ENCODE measurements at places on chromosomes 5 and 9. TPM values are rescaled to one million over a fixed set of nuclear protein-coding genes. Genes with fewer than 3 reads are reported as not detected.
A peak's percentile ranks its signal among the peaks of the same experiment; 100 is the strongest.

GRCh38 chr5:173075137-173075843 is 19.1 kb downstream of the CREBRF start:
- DNase-seq = no peak

The SPINK4 gene
- not detected for total RNA-seq

The WDR31 gene
- 3.0 TPM for total RNA-seq

DNA sequence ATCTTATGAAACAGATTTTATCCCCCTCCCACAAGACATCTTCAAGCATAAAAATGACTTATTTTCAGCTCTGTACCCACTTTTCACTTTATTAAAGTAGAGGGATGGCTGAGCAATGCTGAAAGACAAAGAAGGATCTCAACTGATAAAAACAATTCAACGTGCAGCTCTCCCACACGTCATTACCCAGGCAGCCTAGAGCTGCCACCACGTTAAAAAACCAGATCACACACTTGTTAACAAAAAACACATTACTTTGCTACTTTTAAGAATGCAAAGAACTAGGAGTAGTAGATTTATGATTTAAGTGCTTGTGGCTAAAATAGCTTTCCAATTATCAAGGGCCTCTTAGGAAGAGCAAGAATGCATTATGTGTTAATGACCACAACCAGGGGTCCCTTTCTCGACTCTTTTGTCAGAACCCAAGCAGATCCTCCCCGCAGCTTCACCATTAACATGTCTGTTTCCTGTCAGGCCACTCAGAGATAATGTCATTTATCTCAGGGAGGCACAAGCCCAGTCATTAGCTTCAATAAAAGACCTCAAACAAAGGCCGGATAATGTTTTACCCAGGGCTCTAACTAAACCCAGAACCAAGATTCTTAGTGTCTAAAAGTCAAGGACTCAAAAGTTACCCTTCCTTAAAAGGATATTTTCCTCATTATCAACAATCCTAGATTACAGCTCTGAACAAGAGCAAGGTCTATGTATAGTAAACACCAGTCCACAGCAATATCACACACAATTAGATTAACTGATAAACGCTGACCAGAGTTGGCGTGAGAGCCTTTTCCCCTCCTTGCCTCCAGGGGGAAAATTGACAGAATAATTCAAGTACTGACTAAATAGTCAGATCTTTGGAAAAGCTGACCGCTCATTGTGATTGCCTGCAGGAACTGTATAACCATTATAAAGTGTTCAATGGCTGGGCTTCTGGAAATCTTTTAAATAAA is 7.5 kb downstream of the ZNF608 start:
- no peak for DNase-seq

DNA sequence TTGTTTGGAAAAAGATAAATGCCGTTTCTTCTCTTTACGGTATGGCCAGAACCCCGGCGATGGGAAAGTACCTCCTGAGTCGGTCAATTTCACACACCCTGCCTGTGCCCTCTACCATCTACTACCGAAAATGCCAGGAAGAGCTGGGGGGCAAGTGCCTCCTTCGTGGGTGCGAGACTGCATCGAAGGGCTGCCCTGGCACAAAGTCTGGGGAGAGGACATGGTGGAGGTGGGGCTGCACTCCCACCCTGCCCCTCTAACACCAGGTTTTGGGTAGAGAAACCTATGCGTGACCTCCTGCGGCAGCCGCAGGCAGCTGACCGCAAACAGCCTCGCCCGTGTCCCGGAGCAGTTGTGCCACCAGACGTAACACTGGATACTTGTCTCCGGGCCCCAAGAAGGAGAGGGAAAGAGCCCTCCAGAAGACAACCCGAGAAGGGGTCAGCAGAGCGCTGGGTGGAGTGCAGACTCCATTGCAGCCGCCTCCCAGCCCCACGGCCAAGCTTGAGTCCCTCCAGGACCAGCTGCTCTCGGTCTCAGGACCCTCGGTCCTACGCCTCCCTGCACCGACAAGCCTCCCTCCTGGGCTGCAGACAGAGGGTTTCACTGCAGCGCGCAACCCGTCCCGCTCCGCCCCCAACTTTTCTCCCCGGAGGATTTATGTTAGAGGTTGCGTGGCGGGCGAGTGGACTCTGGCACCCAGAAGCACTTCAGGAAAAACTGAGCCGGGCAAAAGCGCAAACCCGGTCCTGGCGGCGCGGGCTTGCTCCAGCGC is 823 bp upstream of the PRDM6 start:
- DNase-seq = no peak

- no peak for DNase-seq
These were observed 162.5 kb upstream of the TLE4 start for GRCh38 chr9:79409182-79409823.

The RGS7BP gene
- 0.48 TPM for total RNA-seq

DNA sequence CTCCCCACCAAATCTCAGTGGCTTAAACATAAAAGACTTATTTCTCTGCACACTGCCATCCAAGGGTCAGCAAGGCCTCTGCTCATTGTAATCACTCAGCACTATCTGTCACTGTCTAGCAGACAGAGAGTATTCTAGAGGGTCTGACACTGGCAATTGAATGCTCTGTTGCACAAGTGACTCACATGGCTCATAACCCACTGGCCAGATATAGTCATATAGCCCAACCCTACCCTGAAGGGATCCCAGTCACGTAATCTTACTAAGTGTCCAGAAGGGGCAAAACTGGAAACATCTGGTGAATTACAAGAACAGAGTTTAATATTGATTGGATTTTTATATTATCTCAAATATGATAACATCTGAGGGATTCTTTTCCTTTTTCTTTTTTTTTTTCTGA is 80.7 kb downstream of the TSSK1B start:
- no peak for DNase-seq

- DNase-seq = no peak
These were observed 206.4 kb downstream of the ENC1 start for GRCh38 chr5:74433896-74434829.

GRCh38 chr9:120663380-120663779 is 50.9 kb downstream of the MEGF9 start:
- DNase-seq = no peak

The ORM2 gene
- 4,103 TPM for total RNA-seq

GRCh38 chr9:76896035-76896434 is 9.9 kb downstream of the PRUNE2 start:
- DNase-seq = no peak

The GGTA1 gene
- total RNA-seq = 1.2 TPM

- DNase-seq = no peak
These were observed 543.2 kb upstream of the SGCD start for GRCh38 chr5:155783791-155784190.

- DNase-seq = no peak
These were observed 31.1 kb upstream of the FRMD3 start for GRCh38 chr9:83569326-83569725.

- peak; percentile 43 for DNase-seq
These were observed 10.2 kb upstream of the NKD2 start for GRCh38 chr5:998246-999031.

GRCh38 chr9:136345281-136346156 is 18.0 kb downstream of the DNLZ start:
- peak; percentile 81 for DNase-seq

GRCh38 chr5:24232041-24232440 is 412.7 kb downstream of the CDH10 start:
- DNase-seq = no peak

DNA sequence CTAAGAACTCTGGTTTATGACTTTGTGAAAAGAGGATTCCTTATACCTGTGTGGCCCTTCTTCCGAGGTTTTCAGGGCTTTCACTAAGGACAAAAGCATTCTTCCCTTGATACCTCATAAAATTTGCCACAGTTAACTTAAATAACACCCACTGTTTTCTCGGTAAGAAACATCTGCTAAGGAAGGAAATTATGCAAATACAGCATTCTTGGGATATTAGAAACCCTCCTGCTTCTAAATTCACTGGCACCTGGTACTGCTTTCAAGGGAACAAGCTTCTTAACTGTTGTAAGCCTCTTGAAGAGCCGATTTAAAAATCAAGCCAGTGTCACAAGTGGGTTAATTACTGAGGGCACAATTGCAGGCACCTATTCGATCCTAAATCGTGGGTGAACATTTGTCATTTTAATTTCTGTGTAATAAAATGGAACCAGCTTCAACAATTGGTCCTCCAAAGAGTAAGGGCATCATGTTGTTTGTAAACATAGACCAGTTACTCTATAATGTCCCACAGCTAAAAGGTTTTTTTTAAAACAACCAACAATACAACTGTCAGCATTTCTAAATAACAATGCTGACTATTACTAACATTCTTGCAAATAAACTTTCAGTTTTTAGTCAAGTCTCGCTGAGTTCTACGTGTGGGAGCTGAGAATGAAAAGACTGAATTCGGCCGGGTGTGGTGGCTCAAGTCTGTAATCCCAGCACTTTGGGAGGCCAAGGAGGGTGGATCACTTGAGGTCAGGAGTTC is 26.6 kb downstream of the AK3 start:
- DNase-seq = no peak

DNA sequence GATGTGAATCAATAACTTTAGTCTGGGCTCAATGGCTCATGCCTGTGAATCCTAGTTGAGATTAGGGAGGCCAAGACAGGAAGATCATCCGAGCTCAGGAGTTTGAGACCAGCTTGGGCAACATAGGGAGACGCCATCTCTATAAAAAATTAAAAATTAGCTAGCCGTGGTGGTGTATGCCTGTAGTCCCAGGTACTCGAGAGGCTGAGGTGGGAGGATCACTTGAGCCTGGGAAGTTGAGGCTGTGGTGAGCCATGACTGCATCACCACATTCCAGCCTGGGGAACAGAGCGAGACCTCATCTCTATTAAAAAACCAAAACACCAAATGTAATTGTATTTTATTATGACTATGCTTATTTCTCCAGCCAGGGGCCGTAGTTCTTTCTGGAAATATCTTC is 69.6 kb upstream of the NR5A1 start:
- no peak for DNase-seq

- DNase-seq = no peak
These were observed 19.1 kb downstream of the CAMSAP1 start for GRCh38 chr9:135888126-135888765.

The SLC6A19 gene
- 0.73 TPM for total RNA-seq

GRCh38 chr5:150272531-150272930 is 17.0 kb downstream of the CAMK2A start:
- no peak for DNase-seq

GRCh38 chr9:84270847-84271530 is 69.6 kb downstream of the SLC28A3 start:
- no peak for DNase-seq

- no peak for DNase-seq
These were observed 109.0 kb downstream of the GNAQ start for GRCh38 chr9:77922591-77922990.
